ENCODE measurements at places on chromosomes 4 and X.
A peak's percentile ranks its signal among the peaks of the same experiment; 100 is the strongest.

DNA sequence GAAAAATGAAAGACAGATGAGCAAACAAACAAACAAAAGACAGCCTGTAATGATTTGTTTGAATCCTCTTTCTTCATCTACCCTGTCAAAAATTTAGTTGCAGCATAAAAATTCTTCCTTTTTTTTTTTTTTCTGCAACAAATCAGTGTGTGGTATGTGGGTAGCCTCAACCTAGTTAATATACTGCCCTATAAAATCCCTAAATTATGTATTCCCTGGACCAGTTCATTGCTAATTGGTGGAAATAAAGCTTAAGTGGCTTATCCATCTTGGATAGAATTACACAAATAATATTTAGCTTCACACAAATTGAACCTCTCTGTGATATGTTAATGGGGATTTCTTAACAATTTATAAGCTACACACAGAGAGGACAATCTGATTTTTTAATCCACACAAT, 208.4 kb downstream of the NDST4 start:
- DNase-seq = no peak

GRCh38 chrX:136779346-136779781, 1.4 kb downstream of the ARHGEF6 start:
- DNase-seq = no peak

- DNase-seq = no peak
Observed at GRCh38 chr4:151418385-151418784, 9.4 kb downstream of the FHIP1A start.

- peak; percentile 84 for DNase-seq
Observed at GRCh38 chr4:2745981-2746806, 9.9 kb downstream of the TNIP2 start.

Measured in GM19239 (cell line).